ENCODE measurements at places on chromosomes 12 and 14.

- no peak for DNase-seq
Measured at GRCh38 chr12:13581031-13581430, 384.5 kb downstream of the EMP1 start.

DNA sequence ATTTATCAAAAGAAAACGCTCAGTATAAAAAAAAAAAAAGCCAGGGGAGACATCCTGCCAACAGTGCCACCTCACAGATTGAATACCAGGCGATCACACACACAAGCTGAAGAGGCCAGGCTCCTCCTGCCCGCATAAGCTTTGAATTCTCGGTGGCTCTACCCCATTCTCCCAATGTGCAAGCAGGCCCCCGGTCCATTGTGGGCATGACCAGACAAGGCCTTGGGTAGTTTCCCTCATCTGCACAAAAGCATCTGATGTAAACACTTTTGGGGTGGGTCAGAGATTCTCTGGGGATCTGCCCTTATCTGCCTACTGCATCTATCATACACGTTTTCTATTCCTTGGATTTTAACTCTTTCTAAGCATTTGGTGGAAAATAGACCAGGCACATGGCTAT lies 16.2 kb downstream of the KLRF2 start:
- DNase-seq: no peak

DNA sequence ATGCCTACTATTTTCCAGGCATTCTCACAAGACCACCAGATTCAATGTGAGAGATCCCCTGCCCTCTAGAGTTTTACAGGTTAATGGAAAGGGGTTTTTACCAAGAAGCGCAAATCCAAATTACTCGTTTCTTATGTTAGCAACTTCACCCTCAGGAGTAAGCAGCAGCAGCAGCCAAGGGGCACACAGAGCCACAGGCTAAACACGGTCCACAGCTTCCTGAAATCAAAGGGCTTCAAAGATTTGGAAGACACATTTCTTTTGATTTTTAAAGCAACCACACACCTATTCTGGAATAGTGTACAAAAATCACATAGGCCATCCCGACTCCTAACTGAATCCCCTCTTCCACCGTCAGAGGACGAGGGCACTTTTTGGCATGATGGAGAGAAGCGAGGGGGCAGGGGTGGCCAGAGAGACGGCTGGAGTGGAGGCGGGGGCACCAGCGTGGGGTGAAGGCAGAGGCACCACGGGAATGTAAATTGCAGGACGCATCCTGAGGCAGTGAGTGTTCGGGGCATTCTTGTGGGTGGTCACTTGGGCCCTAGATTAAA lies 107.0 kb downstream of the ARF6 start:
- DNase-seq: peak; percentile 25

GRCh38 chr12:6052940-6053329 lies 71.5 kb downstream of the VWF start:
- no peak for DNase-seq

DNA sequence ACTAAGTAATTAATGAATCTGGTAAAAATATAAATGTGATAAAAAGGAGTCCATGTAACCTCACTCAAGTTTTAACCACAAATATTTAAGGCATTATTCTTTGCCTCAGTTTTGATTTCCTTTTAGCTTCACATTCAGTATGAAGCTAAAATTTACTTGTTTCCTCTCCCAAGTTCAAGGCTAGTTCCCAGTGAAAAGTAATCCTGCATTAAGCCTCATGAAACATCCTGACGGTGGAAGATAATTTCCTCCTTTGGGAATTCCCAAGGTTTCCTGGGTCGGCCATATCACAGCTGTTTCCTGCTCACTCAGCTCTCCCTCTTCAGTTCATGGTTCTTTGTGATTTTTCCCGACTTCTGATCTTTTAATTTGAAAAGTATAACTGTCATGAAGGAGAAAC lies 1256.8 kb upstream of the FLRT2 start:
- DNase-seq: no peak

Measured in activated CD4-positive, alpha-beta T cell treated with anti-CD3 and anti-CD28 coated beads for 36 hours (primary cell).